Thymus (tissue), 14 donors: ENCODE measurements at places on chromosomes 3 and 15. TPM values are rescaled to one million over a fixed set of nuclear protein-coding genes. Genes with fewer than 3 reads are reported as not detected.

DNA sequence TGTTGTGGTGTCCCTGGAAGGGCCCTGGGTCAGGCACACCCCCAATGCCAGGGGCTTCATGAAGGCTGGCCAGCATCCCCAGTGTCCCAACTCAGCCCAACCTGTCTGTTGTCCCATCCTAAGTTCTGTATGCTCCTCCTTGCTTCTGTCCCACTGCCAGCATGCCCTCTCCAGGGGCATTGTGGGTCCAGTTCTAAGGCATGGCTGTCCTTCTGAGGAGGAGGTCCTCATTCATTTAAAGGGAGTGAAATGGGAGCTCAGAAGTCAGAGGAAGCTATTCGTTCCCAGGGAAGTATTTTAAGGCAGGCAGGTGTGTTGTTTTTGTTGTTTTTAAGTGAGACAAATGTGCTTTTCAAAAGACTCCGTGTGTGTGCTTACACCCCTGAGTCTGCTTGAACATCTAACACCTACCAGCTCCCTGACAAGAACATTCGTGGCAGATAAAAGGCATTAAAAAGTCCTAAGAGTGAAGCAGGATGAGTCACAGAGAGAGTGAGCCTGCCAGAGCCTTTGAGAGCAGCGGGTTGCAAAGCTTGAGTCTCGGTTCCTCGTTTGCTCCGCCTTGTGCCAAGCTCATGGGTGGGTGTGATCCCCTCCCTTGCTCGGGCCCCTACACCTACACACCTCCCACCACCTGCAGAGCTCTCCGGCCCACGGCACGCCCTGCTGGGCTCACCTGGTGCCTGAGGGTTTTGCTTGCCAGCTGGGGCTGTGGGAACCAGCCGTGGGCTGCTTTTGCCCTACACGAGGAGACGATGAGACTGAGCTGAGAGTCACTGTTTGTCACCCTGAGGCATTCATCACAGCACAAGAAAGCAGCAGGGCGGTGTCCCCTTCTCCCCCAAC, 183.4 kb upstream of the TOPAZ1 start:
- peak; percentile 29 for DNase-seq

GRCh38 chr3:22288756-22289155, 537.7 kb upstream of the ZNF385D start:
- DNase-seq, result no peak

DNA sequence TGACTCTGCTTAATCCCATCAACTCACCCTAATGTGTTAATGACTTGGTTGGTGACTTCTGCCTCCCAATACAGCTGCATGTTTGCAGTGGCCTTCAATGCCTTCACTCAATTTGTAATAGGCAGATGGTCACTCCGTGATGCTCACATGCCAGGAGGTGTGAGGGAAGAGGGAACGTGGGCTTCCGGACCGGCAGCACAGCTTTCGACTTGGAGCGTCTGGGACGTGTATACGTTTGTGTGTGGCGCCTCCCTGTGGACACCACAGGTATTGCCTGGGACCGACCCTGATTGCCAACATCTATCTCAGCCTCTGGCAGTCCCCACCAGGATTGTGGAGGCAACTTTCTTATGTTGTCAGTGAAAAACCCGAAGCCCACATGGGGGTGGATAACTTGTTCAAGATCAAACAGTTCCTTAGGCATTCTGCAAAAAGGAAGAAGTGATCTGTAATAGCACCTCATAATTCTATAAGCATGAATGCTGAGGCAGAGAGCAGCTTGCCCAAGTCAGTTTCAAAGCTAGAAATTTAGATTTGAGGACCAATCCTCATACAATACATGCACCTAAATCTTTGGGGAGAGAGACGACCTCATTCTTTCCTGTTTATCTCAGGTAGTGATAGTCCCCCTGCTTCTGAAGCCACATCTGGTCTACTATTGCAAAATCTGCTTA, 16.9 kb downstream of the MRPL46 start:
- peak; percentile 54 for DNase-seq

- no peak for DNase-seq
These were observed 2.6 kb downstream of the LIMD1 start for GRCh38 chr3:45597171-45597570.

DNA sequence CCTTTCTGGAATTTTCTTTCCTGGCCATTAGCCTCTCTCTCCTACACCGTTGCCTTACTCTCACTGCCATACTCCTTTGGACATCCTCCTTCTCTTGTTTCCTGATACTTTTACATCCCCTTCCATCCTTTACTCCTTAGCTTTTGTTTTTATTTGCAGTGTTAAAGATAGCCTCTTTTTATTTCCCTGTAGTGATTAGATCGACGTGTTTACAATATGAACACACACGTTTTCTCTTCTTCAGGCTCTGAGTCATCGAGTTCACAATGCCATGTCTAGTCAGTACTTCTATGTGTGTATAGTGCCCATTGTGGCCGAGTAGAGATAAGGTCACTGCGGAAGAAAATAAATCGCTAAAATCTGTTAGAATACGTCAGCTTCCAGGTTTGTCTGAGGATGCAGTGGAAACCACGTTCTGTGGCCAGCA, 208.5 kb downstream of the LPP start:
- no peak for DNase-seq

- no peak for DNase-seq
These were observed 949.0 kb downstream of the EPHA3 start for GRCh38 chr3:90056281-90057032.

GRCh38 chr3:135706758-135707375, 258.7 kb upstream of the PPP2R3A start:
- no peak for DNase-seq

ACTRT3 gene
- 1.5 TPM for polyA plus RNA-seq

GOLGA6B gene
- not detected for polyA plus RNA-seq

GOLGA6D gene
- 0.05 TPM for polyA plus RNA-seq

TBCCD1 gene
- polyA plus RNA-seq, result 7.3 TPM
